ENCODE measurements at places on chromosomes 3 and 15. TPM values are rescaled to one million over a fixed set of nuclear protein-coding genes. Genes with fewer than 3 reads are reported as not detected.

RASGRP1 gene
- not detected for total RNA-seq

EPB42 gene
- not detected for total RNA-seq

TMEM42 gene
- total RNA-seq, result 8.3 TPM

RASL12 gene
- 102 TPM for total RNA-seq

IL5RA gene
- 0.14 TPM for total RNA-seq

ADAMTS7 gene
- total RNA-seq, result 8.3 TPM

MKRN2OS gene
- total RNA-seq, result not detected

ZIC1 gene
- not detected for total RNA-seq

Data from sigmoid colon (tissue), 7 donors.